ENCODE measurements at places on chromosomes 4 and X.

- DNase-seq, result peak; percentile 94
Measured at GRCh38 chrX:72142094-72142793, 10.5 kb upstream of the RTL5 start.

- no peak for DNase-seq
Measured at GRCh38 chrX:13419276-13419675, 99.4 kb upstream of the ATXN3L start.

DNA sequence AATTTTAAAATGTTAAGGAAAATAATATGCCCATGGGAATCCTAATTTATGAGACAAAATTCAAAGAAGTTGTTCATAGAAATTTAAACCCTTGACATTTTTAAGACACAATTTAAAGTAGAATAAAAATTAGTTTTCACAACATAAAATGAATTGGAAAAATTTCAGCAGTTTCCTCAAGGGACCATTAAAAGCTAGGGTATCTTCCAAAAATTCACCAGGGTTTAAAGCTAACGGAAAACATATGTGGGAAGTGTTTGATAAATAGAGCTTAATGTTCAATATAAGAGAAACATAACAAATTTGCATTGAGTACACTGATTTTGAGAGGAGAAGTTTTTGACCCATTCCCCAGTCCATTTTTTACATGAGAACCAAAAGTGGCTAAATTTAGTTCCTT is 228.9 kb upstream of the TTC29 start:
- no peak for DNase-seq

DNA sequence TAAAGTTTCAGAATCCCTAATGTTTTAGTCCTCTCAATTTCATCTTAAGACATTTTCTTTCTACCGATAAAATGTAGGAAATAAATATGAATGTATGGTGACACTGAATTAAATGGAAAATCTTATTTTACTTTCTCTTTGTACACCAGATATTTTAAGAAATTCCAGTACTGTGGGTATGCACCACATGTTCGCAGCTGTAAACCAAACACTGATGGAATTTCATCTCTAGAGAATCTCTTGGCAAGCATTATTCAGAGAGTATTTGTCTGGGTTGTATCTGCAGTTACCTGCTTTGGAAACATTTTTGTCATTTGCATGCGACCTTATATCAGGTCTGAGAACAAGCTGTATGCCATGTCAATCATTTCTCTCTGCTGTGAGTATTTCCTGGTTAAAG is 26.9 kb downstream of the C4orf46 start:
- no peak for DNase-seq

- DNase-seq, result no peak
Measured at GRCh38 chr4:135072553-135072952, 871.0 kb upstream of the PABPC4L start.

DNA sequence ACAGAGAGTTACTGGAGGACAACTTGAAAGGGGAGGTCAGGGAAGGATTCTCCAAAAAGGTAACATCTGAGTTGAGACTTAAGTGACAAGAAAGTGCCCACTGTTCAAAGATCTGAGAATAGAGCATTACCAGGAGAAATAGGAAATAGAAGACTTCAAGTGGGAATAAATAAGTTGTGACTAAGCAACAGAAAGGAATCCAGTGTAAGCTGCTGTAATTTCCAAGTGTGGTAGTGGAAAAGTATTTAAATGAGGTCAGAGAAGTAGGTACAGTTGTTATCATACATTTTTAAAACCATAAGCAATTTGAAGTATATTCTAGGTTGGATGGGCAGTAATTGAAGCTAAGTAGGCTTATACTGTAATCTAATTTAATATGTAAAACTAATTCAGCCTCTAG is 211.9 kb downstream of the FBXO8 start:
- DNase-seq, result no peak

Measured in NCI-H2081 (cell line).